ENCODE measurements at places on chromosomes 7 and 10.

- peaks cover 17% of the 10 kb centered on the region for H3K36me3 ChIP-seq
- no peak overlapping the region for H3K27ac ChIP-seq
- DNase-seq, result no peak
- no peaks in the 10 kb centered on the region for H3K27me3 ChIP-seq
Observed at GRCh38 chr7:63106506-63107388, 891.9 kb upstream of the ZNF722 start.

- H3K27ac ChIP-seq, result no peak within 1 kb of the TSS
- peak; percentile 2 for DNase-seq
Observed at GRCh38 chr7:103446049-103446520, at the start of gene SLC26A5. TSS of gene SLC26A5 (minus strand) at chr7:103446207. CDS start at chr7:103421514, 24,693 bp downstream.

DNA sequence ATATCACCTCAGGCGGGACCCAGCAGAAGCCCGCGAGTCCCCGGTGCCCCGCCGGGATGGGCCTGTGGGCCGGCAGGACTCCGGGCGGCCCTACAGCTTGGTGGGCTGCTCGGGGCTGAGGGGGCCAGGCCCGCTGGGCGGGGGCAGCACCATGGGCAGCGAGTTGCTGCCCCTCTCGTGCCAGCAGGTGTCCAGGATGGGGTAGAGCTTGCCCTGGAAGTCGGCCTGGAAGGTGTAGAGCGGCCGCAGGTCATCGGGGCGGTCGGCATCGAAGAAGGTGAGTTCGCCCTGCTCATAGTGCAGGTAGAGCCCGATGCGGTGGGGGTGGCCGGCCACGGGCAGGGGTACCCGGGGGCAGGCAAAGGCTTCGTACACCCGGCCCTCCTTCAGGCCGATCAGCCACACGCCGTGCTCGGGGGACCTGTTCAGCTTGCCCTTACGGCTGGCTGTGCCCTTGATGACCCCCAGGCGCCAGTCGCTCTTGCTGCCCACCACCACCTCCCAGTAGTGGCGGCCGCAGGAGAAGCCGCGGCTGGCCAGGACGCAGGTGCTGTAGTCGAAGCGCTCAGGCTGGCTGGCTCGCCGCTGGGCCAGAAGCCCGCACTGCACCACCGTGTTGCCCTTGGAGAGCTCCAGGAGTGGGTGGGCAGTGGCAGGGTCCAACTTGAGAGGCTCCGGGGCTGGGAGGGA lies 4.3 kb upstream of the NSUN5 start:
- H3K27ac ChIP-seq, result no peak overlapping the region
- DNase-seq, result no peak
- H3K4me1 ChIP-seq, result peaks cover 15% of the 10 kb centered on the region
- H3K36me3 ChIP-seq, result no peaks in the 10 kb centered on the region

DNA sequence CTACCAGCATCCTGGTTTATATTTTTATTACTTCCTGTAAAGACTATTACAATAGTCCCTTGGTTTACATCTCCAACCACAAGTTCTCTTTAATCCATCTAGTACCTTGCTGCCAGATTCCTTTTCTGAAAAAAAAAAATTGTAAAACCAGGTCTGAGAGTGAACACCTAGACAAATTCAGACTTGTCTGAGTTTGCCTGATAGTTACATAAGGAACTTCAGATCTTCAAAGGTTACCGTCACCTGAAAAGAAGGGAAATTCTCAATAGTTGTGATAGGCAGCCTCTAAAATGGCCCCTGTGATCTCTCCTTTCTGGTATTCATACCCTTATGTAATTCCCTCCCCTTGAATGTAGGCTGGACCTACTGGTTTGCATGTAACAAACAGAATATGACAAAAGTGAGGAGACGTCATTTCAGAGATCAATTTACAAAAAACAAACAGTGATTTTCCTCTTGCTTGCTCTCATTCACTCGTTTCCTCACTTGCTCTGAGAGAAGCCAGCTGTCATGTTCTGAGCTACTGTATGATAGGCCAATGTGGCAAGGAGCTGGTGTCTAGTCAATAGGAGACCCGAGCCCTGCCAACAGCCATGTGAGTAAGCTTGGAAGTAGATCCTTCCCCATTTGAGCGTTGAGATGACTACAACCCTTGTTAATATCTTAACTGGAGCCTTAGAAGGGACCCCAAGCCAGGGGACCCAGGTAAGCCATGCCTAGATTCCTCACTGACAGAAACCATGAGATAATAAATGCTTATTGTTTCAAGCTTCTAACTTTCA lies 110.9 kb upstream of the LSM8 start:
- no peaks in the 10 kb centered on the region for H3K36me3 ChIP-seq
- no peaks in the 10 kb centered on the region for H3K27me3 ChIP-seq
- DNase-seq, result no peak
- H3K4me1 ChIP-seq, result peaks cover 3% of the 10 kb centered on the region

Data from neural crest cell (in vitro differentiated cells).